Activated naive CD4-positive, alpha-beta T cell treated with anti-CD3 and anti-CD28 coated beads, Interleukin-2, amount 50 U/mL, for 16 hours (primary cell): ENCODE measurements at places on chromosomes 1 and 21.

- no peak for DNase-seq
These were observed 10.1 kb downstream of the HMGCS2 start for GRCh38 chr1:119758584-119758983.

- no peak for DNase-seq
These were observed 61.1 kb upstream of the SMYD2 start for GRCh38 chr1:214219902-214220301.

DNA sequence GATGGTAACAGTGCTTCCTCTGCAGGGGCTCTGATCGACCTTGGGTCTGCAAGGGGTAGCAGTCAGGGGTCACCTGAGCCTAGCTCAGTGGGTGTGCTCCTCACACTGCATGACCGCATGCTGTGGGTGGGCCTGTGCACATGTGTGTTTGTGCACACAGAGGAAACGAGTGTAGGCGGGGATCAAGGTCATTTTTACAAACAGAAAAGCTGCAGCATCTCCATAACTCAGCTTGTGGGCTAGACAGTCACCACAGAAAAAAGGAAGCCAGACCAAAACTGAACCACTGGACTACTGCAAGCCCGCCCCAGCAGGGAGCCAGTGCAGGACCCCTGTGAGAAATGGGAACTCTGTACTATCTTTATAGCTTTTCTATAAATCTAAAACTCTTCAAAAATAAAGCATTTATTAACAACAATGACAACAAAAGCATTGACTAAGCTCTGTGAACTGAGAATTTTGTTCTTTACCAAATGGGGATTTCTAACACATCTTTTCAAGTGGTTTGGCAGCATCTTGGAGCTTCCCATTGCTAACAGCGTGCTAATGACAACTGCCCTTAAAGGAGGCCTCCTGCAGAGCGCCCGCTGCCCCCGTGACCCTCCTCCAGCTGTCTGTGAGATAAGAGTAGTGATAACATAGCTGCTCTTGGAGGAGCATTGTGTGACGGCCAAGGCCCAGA is 19.9 kb upstream of the NEK2 start:
- no peak for DNase-seq

GRCh38 chr1:31297277-31298247 is 730 bp downstream of the ZCCHC17 start:
- DNase-seq = no peak

- no peak for DNase-seq
These were observed 114.8 kb downstream of the DNAH14 start for GRCh38 chr1:225044258-225044657.
